SIG-M5 (cell line): ENCODE measurements at places on chromosomes 5 and 9.

DNA sequence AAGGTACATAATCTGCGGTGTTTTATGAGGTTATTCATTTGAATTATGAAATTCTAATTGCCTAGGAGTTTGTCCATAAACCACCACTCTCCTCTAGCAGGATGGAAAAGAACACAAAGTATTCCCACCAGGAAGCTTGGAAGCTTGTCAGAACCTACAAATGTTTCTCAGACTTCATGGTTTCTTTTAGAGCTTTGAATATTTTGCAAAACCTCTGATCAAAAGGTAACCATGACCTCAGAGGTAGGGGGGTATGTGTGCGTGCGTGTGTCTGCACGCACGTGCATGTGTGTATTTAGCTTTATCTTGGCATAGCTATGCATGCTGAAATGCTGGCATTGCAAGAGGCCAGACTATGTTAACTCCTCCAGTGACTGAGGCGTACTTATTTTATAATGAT, 847.0 kb downstream of the TLE1 start:
- no peak for DNase-seq

DNA sequence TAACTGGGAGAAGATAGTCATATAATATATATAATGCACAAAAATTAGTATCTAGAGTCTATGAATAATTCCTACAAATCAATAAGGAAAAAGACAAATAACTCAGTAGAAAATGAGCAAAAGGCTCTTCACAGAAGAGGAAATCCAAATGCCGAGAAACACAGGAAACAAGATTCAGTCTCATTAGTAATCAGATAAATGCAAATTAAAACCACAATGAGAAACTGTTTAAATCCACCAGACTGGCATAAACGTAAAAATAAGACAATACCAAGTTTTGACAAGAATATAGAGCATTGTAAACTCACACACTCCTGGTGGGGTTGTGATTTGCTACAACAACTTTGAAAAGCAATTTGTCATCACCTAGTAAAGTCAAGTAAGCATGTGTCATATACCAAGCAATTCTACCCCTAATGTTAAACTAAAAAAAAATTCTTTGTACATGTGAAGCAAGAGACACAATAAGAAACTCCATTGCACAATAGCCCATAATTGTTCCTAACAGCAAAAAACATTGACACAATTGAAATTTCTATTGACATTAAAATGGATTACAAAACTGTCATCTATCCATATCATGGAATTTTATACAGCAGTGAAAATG, 21.0 kb upstream of the UBLCP1 start:
- DNase-seq, result no peak

DNA sequence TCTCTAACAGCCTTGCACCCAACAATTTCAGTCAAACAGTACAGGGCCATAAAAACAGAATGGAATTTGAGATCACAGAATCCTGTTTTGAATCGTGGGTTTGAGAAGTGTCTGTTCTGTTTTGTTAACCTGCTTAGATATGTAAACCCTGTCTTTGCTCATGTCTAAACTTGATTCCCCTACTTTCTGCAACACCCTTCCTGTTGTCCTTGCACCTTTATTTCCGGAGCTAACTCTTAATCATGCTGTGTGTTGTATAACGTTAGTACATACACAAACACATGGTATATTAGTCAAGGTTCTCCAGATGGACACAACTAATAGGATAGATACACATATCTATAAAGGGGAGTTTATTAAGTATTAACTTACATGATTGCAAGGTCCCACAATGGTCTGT, 2229.2 kb upstream of the C9orf72 start:
- no peak for DNase-seq

GRCh38 chr5:66739021-66739420, 142.8 kb downstream of the MAST4 start:
- DNase-seq, result no peak

DNA sequence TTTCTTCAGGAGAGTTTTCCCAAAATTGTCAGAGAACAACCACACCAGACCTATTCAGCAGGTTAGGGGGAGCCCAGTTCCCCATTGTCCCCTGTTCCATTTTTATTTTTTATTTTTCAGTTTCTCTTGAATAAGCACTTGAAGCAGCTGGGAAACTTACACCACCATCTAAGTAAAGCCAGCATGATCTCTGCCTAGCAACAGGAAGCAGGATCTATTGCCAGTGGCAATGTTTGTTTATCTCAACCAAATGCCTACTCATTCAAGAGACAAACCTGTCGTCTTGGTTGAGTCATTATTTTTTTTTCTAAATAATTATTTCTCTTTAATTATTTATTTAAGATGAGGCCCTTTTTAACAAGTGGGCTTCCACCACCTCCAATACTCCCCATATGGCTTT, 379.3 kb downstream of the PLK2 start:
- DNase-seq, result no peak

DNA sequence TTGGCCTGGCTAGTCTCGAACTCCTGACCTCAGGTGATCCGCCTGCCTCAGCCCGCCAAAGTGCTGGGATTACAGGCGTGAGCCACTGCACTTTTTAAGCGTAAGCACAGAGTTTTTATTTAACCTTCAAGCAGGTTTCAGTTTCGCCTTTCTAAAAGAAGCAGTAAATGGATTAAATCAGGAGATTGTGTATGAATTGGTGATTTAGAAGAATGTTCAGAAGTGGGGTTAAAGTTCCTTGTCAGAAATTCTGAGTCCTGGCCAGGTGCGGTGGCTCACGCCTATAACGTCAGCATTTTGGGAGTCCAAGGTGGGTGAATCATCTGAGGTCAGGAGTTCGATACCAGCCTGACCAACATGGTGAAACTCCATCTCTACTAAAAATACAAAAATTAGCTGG, 12.2 kb downstream of the HSPA4 start:
- DNase-seq, result no peak

DNA sequence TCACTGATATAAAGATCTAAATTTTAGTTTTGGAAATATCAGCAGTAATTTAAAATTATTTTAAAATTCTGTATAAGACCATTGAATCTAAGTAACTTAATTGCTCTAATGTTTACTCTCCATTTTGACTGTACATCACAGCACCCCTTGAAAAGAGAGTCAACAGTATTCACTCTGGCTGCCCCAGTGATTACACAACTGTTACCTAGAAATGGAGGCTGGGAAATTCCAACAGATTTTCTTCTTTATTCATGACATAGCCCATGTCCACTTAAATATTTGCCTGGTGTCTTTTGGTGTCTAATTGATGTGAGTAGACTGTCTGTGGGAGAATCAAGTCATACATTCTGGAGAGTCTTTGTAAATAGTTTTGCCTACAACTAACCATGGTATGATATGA, 301.8 kb upstream of the CDH6 start:
- no peak for DNase-seq
